Activated CD4-positive, CD25-positive, alpha-beta regulatory T cell treated with anti-CD3 and anti-CD28 coated beads, Interleukin-2, amount 50 U/mL, for 16 hours (primary cell): ENCODE measurements at places on chromosomes 7 and 10.

GRCh38 chr10:57972783-57973182 lies 294.9 kb downstream of the IPMK start:
- DNase-seq, result no peak

- no peak for DNase-seq
Measured at GRCh38 chr7:2405601-2406345, 2.4 kb downstream of the CHST12 start.

DNA sequence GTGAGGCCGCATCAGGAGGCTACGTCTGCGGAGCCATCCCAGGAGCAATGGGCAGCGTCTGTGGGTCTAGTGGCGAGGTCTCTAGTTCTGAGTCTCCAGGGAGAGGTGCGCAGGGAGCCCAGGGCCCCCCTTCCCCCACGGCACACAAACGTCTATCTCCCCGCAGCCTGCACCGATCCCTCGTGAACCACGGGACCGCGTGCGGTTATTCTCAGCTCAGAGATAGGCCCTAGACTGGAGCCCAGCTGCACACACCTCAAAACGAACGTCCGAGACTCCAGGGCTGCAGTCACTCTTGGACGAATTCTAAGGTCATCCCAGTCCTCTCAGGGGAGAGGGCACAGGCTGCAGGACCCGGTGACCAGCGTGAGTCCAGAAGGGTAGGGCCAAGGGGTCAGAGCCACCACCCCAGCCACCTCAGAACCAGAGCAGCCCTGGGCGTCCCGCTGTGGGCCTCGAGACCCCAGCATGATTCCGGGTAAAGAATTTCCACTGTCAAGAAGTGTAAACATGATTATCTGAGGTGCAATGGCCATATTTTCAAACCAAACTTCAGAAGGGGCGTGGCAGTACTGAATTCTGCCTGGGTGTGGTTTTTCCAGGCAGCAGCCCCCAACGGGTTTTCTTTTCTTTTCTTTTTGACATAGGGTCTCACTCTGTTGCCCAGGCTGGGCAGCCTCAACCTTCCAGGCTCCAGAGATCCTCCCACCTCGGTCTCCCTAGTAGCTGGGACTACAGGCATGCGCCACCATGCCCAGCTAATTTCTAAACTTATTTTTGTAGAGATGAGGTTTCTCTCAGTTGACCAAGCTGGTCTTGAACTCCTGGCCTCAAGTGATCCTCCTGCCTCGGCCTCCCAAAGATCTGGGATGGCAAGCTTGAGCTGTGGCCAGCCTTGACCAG lies 57.5 kb downstream of the PWWP2B start:
- DNase-seq, result no peak

- DNase-seq, result no peak
Measured at GRCh38 chr7:141960687-141961422, 12.7 kb downstream of the TAS2R38 start.

- DNase-seq, result no peak
Measured at GRCh38 chr10:31288962-31289361, 30.1 kb upstream of the ZEB1 start.

GRCh38 chr10:102434394-102435132 lies 2.2 kb upstream of the CUEDC2 start:
- no peak for DNase-seq

DNA sequence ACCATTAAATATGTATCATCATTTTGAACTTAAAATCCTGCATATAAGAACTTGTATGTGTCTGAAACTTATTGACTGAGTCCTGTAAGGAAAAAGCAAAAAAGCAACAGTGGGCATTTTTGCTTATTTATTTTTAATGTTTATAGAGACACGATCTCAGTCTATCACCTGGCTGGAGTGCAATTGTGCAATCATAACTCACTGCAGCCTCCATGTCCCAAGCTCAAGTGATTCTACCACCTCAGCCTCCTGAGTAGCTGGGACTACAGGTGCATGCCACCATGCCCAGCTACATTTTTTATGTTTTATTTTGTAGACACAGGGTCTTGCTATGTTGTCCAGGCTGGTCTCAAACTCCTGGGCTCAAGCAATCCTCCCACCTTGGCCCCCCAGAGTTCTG lies 32.2 kb downstream of the MYL10 start:
- DNase-seq, result no peak
